Forelimb muscle (tissue), 1 donor: ENCODE measurements at places on chromosomes 1 and 21. TPM values are rescaled to one million over a fixed set of nuclear protein-coding genes. Genes with fewer than 3 reads are reported as not detected.

Gene NMNAT2
- polyA plus RNA-seq = 0.68 TPM

Gene RNF115
- polyA plus RNA-seq = 18.0 TPM

Gene HES3
- polyA plus RNA-seq = not detected

Gene MYOC
- 4.5 TPM for polyA plus RNA-seq

Gene LTN1
- 22.5 TPM for polyA plus RNA-seq

Gene KCNJ6
- polyA plus RNA-seq = 2.1 TPM

Gene PTPRF
- 10.4 TPM for polyA plus RNA-seq

Gene PM20D1
- polyA plus RNA-seq = not detected

Gene PPIAL4G
- polyA plus RNA-seq = not detected

Gene GPR52
- polyA plus RNA-seq = not detected

Gene KRTAP20-1
- polyA plus RNA-seq = not detected

Gene PPCS
- 33.1 TPM for polyA plus RNA-seq

GRCh38 chr1:56436912-56437417 is 142.4 kb downstream of the PLPP3 start:
- DNase-seq = no peak

DNA sequence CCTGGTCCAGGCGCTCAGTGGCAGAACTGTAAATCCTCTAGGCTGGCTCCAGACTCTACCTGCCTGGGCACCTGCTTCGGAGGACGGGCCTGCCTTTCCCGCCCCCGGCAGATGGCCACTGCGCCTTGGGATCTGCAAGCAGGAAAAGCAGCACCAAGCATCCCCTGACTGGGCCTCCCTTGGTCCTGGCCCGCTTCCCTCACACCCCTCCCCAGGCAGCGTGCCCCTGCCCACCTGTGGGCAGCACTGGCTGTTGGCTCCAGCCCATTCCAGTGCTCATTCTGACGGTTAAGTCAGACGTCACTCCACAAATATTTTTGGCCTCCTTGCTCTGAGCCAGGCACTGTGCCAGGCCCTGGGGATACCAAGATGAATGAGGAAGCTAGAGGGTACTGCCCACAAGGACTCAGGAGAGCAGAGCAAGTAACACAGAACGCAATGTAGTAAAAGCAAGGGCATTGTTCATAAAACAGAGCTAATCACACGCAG is 22.0 kb upstream of the BLACAT1 start:
- no peak for DNase-seq

- DNase-seq = no peak
Observed at GRCh38 chr21:35933466-35933865, 126.9 kb downstream of the SETD4 start.

DNA sequence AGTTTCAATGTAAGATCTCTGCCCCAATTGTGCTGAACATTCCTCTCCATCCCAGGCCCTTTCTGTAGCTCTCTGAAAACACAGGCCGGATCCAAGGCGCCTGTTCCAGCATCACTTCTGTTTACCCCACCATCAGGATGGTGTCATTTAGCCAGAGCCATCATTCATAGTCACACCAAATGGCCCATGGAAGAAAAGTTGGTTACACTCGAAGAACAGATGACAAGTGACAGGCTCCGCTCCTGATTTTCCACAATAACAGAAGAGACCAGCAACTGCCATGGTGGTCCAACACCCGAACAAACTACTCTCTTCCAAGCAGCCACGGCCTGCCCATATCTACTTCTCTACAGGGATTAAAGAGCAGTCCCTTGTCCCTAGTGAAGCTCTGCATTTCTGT is 59.9 kb upstream of the PROX1 start:
- no peak for DNase-seq

DNA sequence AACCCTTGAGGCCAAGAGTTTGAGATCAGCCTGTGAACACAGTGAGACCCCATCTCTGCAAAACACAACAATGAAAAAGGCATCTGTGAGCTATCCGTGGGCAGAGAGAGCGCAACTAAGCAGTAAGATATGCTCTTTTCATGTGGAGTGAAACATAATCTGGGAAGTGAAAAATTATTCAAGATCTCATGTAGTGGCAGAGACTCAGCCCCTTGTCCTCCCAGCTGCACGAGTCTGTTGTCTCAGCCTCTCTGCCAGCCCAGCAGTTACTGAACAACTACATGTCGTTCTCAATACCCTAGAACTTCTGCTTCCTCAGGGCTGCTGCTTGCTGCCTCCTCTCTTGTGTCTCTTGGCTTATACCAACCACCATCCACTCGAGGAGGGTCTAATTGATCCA is 61.3 kb upstream of the WDR26 start:
- DNase-seq = no peak

DNA sequence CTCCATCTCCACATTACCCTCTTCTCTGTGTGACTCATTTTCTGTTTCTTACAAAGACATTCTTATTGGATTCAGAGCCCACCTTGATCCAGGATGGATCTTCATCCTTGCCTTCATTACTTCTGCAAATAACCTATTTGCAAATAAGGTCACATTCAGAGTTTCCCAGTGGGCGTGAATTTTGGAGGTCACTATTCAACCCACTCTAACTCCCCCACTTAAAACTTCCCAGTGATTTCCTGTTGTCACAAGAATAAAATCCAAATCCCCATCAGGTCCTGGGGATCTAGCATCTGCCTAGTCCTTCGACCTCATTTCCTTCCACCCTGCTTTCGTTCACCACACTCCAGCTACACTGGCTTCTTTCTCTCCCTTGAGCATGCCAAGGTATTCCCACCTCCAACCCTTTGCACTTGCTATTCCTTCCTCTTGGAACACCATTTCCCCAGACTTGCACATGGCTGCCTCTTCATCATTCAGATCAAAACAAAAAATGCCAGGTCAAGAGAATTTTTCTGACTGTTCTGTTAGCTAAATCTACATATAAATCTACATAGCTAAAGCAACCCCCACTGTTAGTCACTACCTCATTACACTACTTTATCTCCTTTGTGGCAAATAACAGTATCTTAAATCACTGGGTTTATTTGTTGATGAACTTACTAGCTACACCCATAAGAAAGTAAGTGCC is 187.2 kb downstream of the TOMM20 start:
- DNase-seq = no peak

- DNase-seq = no peak
Observed at GRCh38 chr1:184755226-184756065, 788 bp upstream of the EDEM3 start.

- DNase-seq = no peak
Observed at GRCh38 chr1:46749404-46749803, 30.5 kb upstream of the EFCAB14 start.

DNA sequence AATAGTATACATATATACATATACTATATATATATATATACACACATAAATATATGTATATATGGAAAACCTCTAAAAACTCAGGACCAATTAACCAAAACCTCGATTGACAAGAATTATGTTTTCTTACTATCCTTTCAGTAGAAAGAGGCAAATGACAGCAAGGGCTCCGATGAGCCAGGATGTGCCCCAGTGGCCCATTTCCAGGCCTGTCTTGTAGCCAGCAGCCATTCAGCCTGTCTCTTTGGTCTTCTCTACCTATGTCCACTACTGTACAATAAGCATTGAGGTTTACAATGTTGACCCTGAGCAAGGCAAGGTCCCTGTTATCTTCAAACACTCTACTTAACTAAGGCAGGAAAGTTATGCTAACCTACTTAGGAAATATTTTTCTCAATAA is 9.8 kb downstream of the KCNA2 start:
- DNase-seq = no peak

- no peak for DNase-seq
Observed at GRCh38 chr1:234683861-234684632, 74.1 kb upstream of the IRF2BP2 start.

DNA sequence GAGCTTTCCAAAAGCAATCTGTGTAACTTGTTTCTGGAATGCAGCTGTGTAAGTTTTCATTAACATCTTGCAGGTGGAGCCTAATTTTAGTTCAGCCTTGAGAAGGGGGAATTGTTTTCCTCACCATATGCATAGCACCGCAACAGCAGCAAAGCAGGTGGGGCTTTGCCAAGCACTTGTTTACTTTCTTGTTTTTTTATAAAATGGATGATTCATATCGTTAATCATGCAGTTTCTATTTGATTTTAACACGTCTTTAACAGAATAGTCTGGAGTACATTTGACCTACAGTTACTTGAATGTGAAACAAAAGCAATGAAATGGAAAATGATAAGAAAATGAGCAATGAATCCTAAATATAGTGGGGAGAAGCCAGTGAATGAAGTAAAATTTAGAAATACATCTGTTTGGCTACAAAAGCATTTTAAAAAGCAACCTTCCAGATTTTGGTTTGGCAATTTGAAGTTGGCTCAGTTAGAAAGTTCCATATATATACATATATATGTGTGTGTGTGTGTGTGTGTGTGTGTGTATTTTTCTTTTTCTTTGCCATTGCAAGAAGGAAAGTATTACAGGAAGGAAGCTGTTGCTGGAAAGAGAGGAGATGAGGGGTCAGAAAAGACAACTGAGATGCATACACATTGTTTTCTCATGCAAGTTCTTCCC is 119.0 kb upstream of the ADGRL2 start:
- DNase-seq = no peak

DNA sequence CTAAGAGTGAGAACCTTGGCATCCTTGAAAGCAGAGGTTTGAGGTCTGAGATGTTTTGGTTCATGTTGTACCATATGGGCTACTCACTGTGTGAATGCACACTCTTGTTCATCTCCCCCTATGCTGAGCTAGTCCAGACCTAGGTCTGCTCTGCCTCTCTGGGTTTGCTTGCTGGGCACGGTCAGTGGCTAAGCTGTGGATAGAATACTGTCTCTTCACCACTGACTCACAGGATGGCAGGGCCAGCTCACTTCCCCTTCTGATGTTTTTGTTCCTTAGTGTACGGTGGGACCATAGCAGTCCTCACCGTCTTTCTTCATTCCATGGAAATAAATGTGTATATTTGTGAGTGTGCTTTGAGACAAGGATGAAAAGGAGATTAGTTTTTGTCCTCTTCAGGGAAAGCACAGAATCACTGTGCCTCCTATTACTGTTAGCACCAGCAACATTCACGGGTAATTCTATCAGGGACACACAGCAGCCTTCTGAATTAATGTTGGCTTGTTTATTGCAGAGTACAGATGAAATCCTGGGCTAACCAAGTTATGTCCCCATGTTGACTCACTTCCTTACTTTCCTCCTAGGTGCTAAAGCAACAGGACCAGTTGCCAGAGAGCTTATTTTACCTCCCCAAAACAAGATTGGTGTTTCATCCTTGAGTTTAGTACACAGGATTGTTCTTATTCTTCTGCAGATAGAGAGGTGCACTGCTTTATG is 56.9 kb upstream of the IVNS1ABP start:
- no peak for DNase-seq

- DNase-seq = no peak
Observed at GRCh38 chr1:26337625-26338024, 16.3 kb downstream of the CRYBG2 start.

DNA sequence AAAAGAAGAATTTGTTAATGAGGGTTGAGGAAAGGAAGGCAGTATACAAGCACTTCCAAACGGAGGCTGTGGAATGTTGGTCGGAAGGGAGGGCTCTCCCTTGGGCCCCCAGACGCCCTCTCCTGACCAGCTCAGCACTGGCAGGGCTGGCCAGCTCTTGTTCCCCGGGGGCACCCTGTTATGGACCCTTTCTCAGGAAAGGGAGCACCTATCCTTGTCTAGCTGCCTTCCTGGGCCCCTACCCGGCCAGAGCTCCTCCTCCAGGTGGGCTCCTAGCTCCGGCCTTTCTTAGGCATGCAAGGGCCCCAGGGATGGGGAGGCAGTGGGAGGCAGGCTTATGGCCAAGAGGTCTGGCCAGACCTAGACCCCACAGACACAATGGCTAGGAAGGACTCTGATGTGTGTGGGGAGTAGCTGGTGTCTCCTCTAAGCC is 926 bp downstream of the BLACAT1 start:
- DNase-seq = no peak

GRCh38 chr21:29114765-29115500 is 15.5 kb upstream of the MAP3K7CL start:
- DNase-seq = no peak

GRCh38 chr1:14140831-14141401 is 440.9 kb downstream of the PRDM2 start:
- no peak for DNase-seq

DNA sequence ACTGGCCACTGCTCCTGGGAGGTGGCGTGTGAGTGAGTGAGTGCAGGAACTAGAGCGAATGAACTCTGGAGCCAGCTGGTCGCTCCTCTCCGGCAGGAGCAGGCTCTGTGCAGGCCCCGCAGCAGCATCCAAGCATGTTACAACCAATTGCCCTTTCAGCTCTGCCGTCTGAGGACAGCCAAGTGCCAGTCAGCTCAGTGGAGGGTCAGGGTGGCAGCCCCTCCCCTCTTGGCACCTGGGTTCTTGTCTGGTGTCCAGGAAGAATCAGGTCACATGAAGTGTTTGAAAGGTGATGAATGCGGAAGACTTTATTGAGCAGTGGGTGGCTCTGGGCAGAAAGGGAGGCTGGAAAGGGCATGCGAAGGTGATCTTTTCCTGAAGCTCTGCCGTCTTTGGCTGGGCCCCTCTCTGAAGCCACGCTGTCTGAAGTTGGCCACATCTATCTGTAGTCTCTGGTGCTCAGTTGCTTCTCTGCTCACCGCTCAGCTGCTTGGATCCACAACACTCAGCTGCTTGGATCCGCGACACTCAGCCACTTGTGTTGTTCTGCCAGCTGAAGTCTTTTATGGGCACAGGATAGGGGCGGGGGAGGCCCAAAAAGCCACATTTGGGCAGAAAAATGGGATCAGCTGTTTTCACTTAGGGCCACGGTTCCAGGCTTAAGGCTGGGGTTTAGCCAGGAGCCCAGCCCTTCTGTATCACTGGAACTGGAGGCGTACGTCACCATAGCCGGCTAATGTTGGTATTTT is 139.8 kb downstream of the ADSS2 start:
- no peak for DNase-seq

DNA sequence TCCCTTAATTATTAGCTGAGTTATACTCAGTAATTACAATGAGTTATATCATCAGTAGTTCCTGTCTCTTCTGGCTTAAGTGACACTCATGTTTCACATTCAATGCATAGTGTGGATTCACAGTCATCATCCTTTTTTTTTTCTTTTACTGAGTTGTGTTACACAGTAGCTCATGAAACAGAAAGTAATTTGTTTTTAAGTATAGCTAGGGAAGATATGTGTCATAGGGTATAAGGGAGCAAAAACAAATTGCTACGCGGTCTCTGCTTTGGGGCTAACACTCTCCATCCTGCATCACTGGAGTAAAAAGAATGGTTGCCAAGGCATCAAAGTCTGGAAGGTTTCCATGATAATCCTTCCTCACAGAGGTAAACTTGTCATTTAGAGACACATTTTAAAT is 971.7 kb upstream of the NCAM2 start:
- DNase-seq = no peak
